ENCODE measurements at places on chromosomes 2 and 18. TPM values are rescaled to one million over a fixed set of nuclear protein-coding genes. Genes with fewer than 3 reads are reported as not detected.

Gene IL1B
- 1.2 TPM for polyA plus RNA-seq

GRCh38 chr2:219452361-219453317 is 18.0 kb downstream of the SPEG start:
- peak; percentile 96 for DNase-seq

Gene NOSTRIN
- polyA plus RNA-seq, result 0.10 TPM

- no peak for DNase-seq
These were observed 22.9 kb upstream of the FSHR start for GRCh38 chr2:49177194-49177593.

DNA sequence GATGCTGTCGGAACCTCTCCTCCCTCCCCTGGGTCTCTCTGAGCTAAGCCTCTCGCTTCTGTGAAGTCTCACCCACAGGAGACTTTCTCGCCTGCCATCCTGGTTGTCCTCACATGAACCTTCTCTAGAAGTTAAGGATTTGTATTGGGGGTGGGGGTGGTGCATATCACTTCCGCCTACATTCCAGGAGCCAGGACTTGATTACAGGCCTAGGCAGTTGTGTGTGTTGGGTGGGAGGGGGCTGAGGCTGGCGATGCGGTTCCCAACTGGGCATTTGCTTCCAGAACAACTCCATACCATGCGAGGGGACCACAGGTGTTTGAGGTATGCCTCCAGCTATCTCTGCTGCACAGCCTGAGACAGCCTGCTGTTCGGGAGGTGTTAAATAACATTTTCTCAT is 56.8 kb upstream of the MGAT4A start:
- no peak for DNase-seq

GRCh38 chr18:26813043-26813442 is 52.5 kb downstream of the AQP4 start:
- DNase-seq, result no peak

DNA sequence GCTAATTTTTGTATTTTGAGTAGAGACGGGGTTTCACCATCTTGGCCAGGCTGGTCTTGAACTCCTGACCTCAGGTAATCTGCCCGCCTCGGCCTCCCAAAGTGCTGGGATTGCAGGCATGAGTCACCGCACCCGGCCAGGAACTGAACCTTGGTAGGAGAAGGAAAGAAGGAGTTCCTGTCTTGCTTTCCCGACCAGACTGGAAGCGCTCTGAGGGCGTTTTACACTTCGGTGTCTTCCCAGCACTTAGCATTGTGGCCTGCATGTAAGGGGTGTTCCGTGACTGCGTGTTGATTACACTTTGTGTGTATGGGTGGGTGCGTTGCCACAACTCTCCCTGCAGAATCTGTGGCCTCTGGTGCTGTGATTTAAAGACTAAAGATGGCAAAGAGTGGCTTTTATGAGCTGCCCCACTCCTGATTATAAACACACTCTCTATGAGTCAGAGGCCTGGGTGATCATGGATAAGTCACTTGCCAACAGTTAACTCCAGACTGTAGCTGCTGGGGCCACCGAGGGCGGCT is 46.0 kb downstream of the ODC1 start:
- no peak for DNase-seq

Gene IHH
- 0.05 TPM for polyA plus RNA-seq

Gene MAL
- 0.49 TPM for polyA plus RNA-seq

Gene POU3F3
- polyA plus RNA-seq, result 0.74 TPM

DNA sequence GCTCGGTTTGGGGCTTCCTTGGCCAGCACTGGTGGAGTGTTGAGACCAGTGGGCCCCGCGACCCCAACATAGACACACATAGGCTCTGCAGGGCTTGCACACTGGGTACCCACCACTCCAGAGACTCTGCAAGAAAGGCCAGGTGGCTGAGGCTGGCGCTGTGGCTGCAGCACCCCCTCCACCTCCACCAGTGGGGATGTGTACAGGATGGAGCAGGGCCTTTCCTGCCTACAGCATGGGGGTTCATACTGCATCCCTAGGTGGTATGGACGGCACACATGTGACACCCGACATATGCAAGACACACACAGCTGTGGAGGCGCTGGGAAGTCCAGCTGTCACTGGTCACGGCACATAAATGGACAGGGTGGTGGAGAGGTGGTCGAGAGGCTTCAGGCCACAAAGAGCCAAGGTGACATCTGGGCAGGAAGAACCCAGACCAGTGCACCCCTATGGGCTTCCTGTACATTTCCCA is 1.3 kb downstream of the RNPEPL1 start:
- no peak for DNase-seq

DNA sequence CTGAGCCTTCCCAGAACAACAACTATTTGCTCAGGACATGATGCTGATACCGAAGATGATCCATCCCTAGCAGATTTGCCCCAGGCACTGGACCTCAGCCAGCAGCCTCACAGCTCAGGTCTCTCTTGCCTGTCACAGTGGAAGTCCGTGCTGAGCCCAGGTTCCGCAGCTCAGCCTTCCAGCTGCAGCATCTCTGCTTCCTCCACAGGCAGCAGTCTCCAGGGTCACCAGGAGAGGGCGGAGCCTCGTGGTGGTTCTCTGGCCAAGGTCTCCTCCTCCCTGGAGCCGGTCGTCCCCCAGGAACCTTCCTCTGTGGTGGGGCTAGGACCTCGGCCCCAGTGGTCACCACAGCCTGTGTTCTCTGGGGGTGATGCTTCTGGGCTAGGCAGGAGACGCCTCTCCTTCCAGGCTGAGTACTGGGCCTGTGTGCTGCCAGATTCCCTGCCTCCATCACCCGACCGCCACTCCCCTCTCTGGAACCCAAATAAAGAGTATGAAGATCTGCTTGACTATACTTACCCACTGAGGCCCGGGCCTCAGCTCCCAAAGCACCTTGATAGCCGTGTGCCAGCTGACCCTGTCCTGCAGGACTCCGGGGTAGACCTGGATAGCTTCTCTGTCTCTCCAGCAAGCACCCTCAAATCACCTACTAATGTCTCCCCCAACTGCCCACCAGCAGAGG is 15.4 kb downstream of the CEP68 start:
- no peak for DNase-seq

Gene IER3IP1
- 10.9 TPM for polyA plus RNA-seq
